ENCODE measurements at places on chromosomes 5 and 9.

- DNase-seq: no peak
These were observed 167.7 kb upstream of the LHFPL2 start for GRCh38 chr5:78816143-78816765.

GRCh38 chr5:34834794-34835089 lies 4.2 kb upstream of the TTC23L start:
- no peak for DNase-seq

DNA sequence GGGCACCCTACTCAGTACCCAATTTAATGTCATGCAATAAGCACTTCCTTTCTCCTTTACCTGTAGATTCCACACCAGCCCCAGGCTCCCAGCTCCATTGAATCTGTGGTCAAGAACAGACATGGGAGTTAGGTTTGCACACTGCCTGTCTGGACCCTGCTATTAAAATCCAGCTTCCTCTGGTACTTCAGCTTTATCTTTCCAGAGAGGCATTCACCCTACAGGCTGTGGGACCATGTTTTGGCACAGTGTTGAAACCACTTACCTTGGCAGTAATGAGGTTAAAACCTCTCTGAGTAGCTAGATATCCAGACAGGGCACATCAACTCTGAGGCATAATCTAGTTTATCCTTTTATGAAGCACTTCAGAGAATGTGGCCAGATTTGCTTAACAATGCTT lies 191.5 kb upstream of the PCSK5 start:
- no peak for DNase-seq

DNA sequence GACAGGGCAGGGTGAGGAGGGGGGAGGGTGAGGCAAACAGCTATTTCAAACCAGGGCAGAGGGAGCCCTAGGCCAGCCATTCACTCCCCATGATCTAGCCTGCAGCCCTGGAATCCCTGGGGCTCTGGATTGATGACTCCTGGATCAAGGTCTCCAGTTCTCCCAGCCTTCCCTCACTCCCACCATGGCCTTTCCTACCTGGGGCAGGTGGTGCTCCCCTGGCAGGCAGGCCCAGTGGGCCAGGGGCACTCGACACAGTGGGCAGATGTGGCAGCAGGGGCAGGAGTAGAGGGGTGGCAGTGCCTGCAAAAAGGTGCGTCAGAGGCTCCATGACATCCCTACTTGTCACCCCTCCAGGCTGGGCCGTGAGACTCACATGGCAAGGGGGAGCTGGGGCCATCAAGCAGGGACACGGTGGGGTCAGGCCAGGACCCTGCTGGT lies 6.0 kb downstream of the KIF12 start:
- no peak for DNase-seq

DNA sequence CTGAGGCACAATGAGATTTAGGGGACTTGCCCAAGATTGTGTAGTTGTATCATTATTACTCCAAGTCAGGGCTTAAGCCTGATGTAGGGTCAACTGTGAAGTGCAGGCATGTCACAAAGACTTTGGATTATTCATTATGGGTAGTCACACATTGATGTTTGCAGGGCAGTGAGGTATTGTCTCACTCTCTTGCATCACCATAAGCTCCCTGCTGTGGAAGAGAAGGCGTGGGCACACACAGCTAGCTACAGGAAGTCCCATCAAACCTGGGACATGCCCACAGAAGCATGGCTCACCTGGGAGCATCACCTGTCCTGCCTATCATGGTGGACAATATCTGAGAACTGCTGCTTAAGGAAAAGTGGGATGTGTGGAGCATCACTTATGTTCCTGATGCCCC lies 42.1 kb downstream of the TMOD1 start:
- no peak for DNase-seq

GRCh38 chr5:6435356-6435755 lies 13.3 kb upstream of the UBE2QL1 start:
- no peak for DNase-seq

DNA sequence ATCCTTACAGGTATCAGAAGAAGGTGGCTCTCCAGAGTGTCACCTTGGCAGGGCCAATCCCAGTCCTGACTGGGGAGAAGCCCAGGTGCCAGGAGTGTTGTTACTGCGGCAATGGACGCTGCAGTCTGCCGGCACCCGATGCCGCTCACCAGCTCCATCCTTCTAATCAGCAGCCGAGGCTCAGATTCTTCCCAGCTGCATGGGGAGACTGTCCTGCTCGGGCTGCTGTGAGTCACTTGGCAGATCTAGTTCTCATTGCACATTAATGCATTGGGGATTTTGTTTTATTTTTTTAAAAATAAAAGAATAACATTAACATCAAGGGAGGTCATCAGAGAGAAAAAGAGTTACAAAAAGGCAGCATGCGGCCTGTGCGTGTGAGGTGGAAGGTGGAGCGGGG lies 115.8 kb downstream of the MTX3 start:
- DNase-seq: no peak

GRCh38 chr5:110963495-110963894 lies 108.0 kb upstream of the TSLP start:
- DNase-seq: no peak

- DNase-seq: no peak
These were observed 90.9 kb downstream of the COL5A1 start for GRCh38 chr9:134732392-134733110.

- DNase-seq: peak; percentile 25
These were observed 41.3 kb downstream of the PFDN1 start for GRCh38 chr5:140261403-140262171.

- no peak for DNase-seq
These were observed 639 bp downstream of the INVS start for GRCh38 chr9:100099722-100100042.

DNA sequence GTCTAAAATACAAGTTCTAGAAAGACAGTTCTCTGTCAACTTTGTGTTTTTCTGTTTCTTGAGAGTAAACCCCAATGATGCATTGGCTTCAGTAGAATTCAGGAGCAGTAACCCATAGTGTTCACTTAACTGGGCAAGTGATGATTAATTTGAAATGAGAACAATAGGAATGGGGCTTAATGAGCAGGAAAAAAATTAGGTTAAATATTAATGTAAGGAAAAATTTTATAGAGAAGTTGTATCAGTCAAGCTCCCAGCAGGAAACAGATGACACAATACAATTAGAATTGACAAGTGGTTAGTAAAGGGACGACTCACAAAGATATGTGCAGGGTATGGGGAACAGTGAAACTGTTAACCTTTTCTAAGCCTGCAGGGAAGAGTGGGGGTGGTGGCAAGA lies 38.2 kb downstream of the ENTREP1 start:
- DNase-seq: no peak

DNA sequence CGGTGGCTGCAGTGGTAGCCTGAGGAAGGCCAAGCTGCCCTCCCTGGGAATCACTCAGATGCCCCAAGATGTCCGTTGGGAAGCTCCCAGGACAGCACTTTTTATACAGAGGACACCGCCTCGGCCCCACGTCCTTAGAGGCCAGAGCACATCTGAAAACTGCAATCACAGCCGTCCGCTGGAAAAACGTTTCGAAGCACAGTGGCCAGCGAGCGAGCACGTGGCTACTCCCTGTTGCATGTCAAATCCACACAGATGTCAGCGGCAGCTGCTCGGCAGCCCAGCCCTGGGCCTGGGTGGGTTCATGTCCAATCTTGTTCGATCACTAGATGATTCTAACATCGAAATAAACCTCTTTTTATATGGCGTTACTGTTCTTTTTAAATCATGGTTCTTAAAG lies 8.9 kb downstream of the PPP1R26 start:
- DNase-seq: no peak

DNA sequence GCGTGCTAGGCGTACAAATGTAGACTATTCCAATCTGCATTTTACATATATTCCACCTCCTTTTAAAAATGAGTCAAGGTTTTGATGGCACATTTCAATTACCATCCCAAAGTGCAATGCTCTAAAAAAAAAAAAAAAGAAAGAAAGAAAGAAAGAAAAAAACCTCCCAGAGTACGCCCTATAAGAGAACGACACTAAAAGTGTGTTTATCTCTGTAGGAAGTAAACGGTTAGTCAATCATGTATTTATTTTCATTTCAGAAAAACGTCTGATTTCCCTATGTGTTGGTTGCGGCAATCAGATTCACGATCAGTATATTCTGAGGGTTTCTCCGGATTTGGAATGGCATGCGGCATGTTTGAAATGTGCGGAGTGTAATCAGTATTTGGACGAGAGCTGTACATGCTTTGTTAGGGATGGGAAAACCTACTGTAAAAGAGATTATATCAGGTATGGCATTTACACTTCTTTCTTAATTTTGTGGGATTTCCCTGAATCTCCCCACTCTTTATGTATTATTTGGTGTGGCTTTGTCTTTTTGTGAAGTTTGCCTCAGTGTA lies 1.1 kb downstream of the ISL1 start:
- no peak for DNase-seq

DNA sequence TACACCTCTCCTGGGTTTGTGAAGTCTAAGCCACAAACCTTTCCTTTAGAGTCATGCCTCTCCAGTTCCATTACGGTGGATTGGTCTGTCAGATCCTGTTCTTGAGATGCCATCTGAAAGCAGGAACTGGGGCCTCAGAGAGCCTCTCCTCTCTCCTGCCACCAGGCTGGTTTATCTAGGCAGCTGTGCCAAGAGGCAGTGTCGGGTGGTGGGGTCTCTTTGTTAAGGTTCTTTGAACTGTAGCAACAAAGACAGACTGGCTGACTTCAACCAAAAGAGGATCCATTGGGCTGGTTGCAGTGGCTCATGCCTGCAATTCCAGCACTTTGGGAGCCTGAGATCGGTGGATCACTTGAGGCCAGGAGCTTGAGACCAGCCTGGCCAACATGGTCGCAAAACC lies 66.0 kb upstream of the ANGPTL2 start:
- DNase-seq: no peak

GRCh38 chr9:133306242-133307204 lies 29.5 kb downstream of the SURF6 start:
- no peak for DNase-seq

- DNase-seq: no peak
These were observed at the start of gene PTPDC1 for GRCh38 chr9:94084314-94084713. Gene PTPDC1, plus strand, starts transcription at chr9:94084464. Its CDS starts 67 bp downstream, at chr9:94084531.

DNA sequence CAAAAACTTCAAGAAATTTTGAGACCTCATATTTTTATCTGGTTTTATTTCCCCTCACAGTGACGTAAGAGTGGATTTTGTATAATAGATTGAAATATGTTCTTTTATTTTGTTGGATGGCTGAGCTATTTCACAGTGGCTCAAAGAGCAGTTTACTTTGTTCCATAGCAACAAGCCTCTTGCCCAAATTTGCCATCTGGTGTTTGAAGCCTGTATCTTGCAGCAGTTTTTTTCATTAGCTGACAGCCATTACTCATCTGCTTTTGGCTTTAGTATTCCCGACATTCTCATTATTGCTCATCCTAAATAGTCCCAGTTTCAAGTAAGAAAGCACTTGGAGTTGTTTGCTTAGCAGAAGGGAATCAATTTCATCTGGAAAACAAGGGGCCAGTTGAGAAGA lies 36.3 kb downstream of the GDA start:
- no peak for DNase-seq

DNA sequence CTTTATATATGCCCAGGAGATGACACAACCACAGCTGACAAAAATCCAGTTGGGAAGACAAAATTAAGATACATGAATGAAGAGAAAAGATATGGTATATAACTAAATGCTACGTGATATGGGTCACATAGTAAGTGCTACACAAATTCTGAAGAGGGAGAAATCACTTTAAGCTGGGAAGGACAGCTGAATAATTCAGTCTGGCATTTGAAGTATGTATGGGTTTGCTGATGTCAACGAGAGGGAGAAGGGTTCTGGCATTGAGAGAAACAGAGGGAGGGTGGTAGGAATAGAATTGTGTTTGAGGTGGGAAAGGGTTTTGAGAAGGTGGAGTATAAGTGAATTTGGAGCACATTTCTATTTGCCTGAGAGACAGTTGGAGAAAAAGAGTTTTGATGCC lies 6.7 kb upstream of the SLIT3 start:
- DNase-seq: no peak

- DNase-seq: no peak
These were observed 1930.5 kb downstream of the EFNA5 start for GRCh38 chr5:105740242-105740641.

DNA sequence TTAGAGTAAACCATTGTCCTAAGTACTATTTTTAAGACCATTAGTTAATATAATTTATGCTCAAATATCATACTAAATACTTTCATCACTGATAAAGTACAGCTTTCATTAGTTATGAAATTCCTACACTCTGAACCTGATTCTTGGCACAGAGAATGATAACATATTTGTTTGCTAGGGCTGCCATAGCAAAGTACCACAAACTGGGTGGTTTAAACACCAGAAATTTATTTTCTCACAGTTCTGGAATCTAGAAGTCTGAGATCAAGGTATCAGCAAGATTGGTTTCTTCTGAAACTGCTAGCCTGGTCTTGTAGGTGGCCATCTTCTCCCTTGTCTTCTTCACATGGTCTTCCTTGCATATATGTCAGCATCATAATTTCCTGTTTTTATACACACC lies 608.4 kb downstream of the TLE1 start:
- no peak for DNase-seq

GRCh38 chr5:17819783-17820182 lies 185.5 kb downstream of the TAF11L14 start:
- no peak for DNase-seq

DNA sequence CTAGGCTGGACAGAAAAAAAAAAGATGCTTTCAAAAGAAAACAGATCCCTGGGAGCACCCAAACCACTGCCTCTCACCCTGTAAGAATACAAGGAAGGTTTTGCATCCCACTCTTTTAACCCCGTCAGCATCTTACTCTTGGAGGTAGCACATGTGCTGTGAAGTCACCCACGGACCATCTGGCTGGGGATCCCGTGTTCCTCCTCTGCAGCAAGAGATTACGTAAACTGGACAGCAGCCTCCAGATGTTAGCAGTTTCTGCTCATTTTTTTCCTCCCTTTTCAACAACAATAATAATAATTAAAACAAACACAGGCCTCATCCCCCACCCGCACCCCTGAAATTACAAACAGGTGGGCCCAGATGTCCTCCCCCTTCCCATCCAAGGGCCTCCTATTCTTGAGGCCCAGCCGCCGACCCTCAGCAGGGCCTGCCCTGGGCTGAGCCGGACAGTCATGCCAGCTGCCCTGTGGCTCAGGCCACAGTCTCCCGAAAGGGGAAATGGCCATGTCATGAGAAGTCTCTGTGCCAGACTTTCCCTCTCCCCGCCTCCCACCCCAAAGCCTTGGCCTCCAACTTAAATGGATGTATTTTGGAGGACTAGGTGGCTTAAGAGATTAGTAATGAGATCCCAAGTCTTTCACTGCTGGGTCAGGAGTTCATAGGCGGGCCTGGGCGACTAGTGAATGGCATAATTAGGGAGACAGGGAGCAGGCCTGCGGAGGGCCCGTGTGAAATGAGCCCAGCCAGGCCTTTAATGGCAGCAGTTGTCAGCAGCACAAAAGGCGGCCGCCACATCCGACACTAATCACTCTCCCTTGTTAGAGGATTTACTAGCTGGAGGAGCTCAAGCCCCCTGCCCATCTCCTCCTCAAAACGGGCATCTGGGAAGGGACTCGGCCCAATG lies 165.1 kb downstream of the PAPPA start:
- no peak for DNase-seq

DNA sequence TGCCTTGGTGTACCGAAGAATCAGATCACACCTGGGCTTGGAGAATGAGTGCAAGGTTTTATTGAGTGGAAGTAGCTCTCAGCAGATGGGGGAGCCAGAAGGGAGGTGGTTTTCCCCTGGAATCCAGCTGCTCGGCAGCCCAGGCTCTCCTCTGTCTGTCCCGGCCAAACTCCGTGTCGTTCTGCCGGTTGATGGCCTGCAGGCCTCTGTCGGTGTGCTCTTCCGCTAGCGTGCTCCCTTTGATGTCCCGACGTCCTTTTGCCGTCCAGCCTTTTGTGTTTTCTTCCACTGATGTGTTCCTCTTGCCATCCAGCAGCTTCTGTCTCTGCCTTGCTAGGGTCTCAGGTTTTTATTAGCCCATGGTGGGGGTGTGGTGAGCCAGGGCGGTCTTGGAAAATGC lies 28.0 kb upstream of the MIER3 start:
- no peak for DNase-seq

All from activated gamma-delta T cell treated with Interleukin-2 at 50 U/mL for 16 hours (primary cell).